ENCODE measurements at places on chromosomes 3 and 15. TPM values are rescaled to one million over a fixed set of nuclear protein-coding genes. Genes with fewer than 3 reads are reported as not detected.

PLSCR4 gene
- total RNA-seq = 696 TPM

RBPMS2 gene
- total RNA-seq = 0.09 TPM

TRH gene
- total RNA-seq = not detected

CTXN2 gene
- not detected for total RNA-seq

STRC gene
- total RNA-seq = not detected

PLA2G4F gene
- not detected for total RNA-seq

SI gene
- not detected for total RNA-seq

ATP13A5 gene
- not detected for total RNA-seq

SLC9C1 gene
- total RNA-seq = 0.11 TPM

FMN1 gene
- total RNA-seq = 0.11 TPM

NECTIN3 gene
- total RNA-seq = 87.3 TPM

IMPG2 gene
- total RNA-seq = 0.69 TPM

CHRNA7 gene
- 0.17 TPM for total RNA-seq

C3orf85 gene
- total RNA-seq = not detected

GOLGA8O gene
- total RNA-seq = 0.22 TPM

TYRO3 gene
- total RNA-seq = 1.7 TPM

TM4SF1 gene
- 1,890 TPM for total RNA-seq

PYDC2 gene
- not detected for total RNA-seq

NEK4 gene
- 16.2 TPM for total RNA-seq

GP9 gene
- 0.11 TPM for total RNA-seq

NMD3 gene
- total RNA-seq = 53.9 TPM

KBTBD13 gene
- total RNA-seq = not detected

LCTL gene
- total RNA-seq = 0.43 TPM

ROPN1 gene
- total RNA-seq = not detected

MED12L gene
- 0.17 TPM for total RNA-seq

ETV5 gene
- total RNA-seq = 13.7 TPM

DAZL gene
- not detected for total RNA-seq

ANKRD34C gene
- not detected for total RNA-seq

SYNPR gene
- total RNA-seq = not detected

CLSTN2 gene
- under 0.01 TPM for total RNA-seq

FAM219B gene
- 32.8 TPM for total RNA-seq

CCDC39 gene
- total RNA-seq = not detected

HTR3E gene
- total RNA-seq = not detected

LRRC31 gene
- not detected for total RNA-seq

COLQ gene
- 0.43 TPM for total RNA-seq

LIPH gene
- total RNA-seq = under 0.01 TPM

ARHGEF3 gene
- 10.1 TPM for total RNA-seq

GPR87 gene
- total RNA-seq = not detected

LAMB2 gene
- total RNA-seq = 689 TPM

CTXND1 gene
- not detected for total RNA-seq

MKRN3 gene
- 0.65 TPM for total RNA-seq

A4GNT gene
- total RNA-seq = not detected

SAMD7 gene
- total RNA-seq = not detected

NRG4 gene
- not detected for total RNA-seq

DLL4 gene
- 99.3 TPM for total RNA-seq

NOX5 gene
- under 0.01 TPM for total RNA-seq

ARGFX gene
- total RNA-seq = not detected

LOXL1 gene
- total RNA-seq = 0.98 TPM
